OCI-LY7 (cell line): ENCODE measurements at places on chromosomes 5 and 9. TPM values are rescaled to one million over a fixed set of nuclear protein-coding genes. Genes with fewer than 3 reads are reported as not detected.

Gene MAT2B
- 52.5 and 55.6 TPM in 2 replicates for total RNA-seq

DNA sequence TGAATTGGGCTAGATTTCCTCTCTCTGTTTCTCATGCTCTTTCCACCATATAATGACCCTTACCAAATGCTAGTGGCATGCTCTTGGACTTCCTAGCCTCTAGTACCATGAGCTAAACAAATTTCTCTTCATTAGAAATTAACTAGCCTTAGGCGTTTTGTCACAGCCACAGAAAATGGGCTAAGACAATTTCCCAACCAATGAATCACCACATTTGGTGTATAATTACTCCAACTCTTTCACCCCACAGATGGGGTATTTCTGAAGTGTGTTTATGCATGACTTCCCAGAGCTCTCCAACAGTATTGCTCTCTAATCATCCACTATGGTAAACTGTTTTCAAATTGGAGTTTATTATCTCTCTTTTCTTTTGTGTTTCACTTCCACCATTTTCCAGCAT is 1041.1 kb upstream of the COX7C start:
- no peak for DNase-seq

DNA sequence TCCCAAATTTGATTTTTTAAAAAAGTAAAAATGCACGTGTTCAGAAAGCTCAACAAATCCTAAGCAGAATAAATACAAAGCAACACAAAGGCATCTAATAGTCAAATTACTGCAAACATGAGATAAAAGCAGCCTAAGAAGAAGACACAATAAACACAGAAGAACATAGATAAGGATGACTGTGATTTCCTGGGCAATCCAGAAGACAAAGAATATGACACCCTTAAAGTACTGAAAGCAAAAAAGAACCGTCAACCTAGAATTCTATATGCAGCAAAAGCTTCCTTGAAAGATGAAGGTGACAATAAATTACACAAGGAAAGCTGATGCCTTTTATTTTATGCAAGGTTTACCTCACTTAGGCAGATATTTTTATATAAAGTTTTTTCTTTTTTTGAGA is 58.2 kb downstream of the NACC2 start:
- no peak for DNase-seq

GRCh38 chr9:98367923-98368322 is 112.5 kb upstream of the TBC1D2 start:
- no peak for DNase-seq
